ENCODE measurements at places on chromosomes 7 and 10. TPM values are rescaled to one million over a fixed set of nuclear protein-coding genes. Genes with fewer than 3 reads are reported as not detected.

DNA sequence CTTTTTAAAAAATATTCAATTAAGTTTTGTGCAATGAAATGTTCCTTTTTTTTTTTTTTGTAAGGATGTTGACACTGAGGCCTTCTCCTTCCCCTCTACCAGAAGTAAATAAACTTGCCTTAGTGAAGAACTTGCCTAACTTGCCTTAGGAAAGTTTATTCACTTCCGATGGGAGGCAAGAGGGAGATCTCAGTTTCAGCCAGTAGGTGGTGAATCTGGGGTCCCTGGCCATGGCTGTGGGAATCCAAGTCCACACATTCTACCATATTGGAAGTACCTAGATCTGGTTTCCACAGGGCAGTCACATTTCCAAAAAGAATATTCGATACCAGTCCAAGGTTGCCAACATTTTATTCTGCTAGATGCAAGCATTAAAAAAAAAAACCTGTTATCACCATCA is 270.9 kb downstream of the CCSER2 start:
- DNase-seq: no peak

STYXL1 gene
- total RNA-seq: 18.8 TPM

ADRA2A gene
- 0.07 TPM for total RNA-seq

MBLAC1 gene
- 2.8 TPM for total RNA-seq

DNA sequence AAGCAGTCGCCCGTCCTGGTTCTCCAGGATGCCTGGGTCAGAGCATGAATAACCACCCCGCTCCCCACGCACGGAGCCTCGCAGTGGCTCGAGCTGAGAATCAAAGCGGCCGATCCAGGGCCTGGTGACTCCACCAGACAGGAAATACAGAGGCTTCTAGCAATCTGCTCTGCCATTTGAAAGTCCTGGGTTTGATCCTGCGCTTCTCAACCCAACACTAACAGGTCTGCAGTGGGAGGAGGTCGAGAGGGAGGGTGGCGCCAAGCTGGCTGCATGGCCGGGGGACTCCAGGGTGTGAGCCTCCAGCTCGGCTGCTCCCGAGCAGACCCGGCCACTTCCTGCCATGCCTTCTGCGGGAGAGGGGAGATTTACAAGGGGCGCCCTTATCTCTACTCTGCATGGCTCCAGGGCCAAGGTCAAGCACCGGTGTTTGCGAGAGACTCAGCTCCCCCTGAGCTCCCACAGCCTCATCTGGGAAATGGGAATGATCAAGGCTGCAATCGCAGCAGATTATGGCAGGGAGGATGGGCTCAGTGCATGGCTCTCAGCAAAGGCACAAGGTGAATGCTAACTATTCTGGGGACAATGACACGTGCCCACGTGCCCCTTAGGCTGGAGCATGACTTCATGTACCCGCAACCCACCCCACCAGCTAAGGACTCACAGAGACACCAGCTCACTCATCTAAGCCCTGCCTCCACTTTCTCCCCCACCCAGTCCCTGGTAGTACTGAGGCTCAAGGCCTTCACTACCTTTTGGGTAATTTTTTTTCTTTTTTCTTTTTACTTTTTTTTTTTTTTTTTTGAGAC is 73.9 kb upstream of the TNRC18 start:
- DNase-seq: peak; percentile 18

RBM17 gene
- 147 TPM for total RNA-seq

CPED1 gene
- total RNA-seq: 1.3 TPM

SH2D4B gene
- 0.27 TPM for total RNA-seq

- no peak for DNase-seq
Measured at GRCh38 chr10:30986053-30986555, 45.6 kb downstream of the ZNF438 start.

GRCh38 chr10:88996927-88997326 is 6.3 kb downstream of the FAS start:
- no peak for DNase-seq

LRRD1 gene
- not detected for total RNA-seq

GRCh38 chr7:18189500-18190126 is 162.0 kb upstream of the PRPS1L1 start:
- DNase-seq: peak; percentile 28

DNA sequence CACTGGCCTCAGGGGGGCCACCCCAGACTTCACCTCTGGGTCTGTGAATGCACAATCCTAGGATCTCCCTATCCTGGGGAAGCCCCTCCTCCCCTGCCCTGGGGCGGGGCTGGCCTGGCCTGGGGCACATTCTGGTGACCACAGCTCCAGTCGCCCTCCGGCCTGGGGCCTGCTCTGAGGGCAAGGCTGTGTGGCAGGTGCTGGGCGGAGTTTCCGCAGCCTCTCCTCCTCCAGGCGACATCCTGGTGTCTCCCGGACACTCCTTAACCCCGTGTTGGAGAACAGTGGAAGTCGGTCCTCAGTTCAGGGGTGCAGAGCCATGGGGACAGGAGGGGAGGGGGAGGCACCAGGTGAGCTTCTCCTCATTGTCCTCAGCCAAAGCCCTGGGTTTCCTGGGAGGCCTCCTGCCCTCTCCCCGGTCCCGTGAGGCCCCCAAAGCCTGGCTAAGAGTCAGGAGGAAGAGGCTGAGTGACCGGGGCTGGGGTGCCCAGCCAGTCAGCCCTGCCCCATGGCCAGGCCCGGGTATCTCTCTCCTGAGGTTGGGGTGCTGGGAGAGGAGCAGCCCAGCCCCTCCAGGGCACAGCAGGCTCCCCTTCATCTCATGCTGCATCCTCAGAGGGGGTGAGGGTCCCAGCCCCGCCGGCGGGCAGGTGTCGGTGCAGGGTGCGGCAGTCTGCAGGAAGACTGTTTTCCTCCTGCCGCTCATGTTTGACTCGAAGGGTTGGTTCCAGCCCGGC is 22.6 kb downstream of the UNCX start:
- DNase-seq: no peak

DNA sequence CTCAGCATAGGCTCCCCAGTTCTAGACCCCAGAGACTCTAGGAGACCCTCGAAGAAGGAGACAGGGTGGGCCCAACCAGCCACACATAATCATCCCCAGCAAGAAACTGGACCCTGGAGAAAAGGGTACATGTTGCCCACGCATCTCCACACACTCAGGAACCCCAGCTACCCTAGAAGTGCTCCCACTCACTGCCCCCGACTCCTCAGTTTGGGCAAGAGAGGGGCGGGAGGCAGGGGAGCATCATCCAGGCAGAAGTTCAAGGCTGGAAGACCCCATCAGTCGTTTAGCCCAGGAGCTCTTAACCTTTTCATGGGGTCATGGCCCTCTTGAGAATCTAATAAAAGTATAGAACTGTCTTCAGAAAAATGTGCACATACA is 1.8 kb upstream of the ZNF467 start:
- no peak for DNase-seq

DNA sequence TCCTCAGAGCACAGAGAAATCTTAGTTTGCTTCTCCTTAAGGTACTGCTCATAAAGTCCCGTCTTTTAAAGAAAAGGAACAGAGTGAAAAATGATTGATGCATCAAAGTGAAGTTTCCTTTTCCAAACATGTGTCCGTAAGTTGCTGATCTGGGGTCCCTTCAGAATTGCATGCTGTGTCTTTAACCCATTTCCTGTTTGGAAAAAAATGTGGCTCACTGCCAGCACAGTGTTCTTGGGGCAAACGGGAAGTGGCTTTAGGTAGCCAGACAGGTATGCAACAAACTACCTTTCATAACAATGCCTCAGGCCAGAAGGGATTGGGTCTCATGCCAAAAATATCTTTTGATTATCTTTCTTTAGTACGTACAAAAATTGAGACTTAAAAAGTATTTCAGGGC is 50.9 kb downstream of the TFAM start:
- DNase-seq: peak; percentile 26

DNA sequence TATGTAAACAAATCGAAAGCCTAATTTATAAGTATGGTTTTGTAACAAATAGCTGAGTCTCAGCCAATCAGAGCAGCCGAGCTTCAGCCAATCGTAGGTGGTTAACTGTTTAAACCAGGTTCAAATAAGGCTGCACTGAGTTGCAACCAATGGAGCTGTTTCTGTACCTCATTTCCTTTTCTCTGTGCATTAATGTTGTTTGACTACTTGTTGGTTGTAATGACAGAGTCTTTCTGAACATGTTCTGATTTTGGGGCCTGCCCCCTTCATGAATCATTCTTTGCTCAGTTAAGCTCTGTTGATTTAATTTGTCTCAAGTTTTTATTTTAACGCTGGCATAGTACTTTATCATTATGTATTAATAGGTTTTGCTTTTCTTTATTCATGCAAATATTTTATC is 14.6 kb downstream of the OTUD1 start:
- no peak for DNase-seq

PRPS1L1 gene
- not detected for total RNA-seq

DNA sequence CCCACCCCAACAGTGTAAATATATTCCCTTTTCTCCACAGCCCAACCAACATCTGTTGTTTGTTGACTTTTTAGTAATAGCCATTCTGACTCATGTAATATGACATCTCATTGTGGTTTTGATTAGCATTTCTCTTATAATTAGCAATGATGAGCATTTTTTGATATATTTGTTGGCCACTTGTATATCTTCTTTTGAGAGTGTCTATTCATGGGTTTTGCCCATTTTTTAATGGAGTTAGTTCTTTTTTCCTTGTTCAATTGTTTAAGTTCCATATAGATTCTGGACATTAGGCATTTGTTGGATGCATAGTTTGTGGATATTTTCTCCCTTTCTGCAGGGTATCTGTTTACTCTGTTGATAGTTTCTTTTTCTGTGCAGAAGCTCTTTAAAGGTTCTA is 340.1 kb downstream of the NXPH1 start:
- DNase-seq: no peak

DNA sequence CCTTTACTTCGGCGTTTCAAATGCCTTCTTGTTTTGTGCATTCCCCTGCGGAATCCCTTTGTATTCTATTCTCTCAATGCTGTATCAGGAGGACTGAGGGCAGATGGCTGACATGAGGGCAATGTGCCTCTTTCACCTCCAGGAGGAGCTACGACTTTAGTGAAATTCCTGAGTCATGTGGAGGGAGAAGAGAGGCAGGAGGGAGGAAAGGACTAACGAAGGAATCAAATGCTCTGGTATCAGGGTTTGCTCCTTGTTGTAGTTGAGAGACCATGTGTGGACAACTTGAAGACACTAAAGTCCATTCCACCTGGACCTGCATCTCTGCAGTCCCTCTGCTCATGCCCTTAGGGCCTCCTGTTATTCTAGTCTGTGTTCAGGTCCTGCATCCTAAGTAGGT is 40.2 kb upstream of the PRSS58 start:
- no peak for DNase-seq

DNA sequence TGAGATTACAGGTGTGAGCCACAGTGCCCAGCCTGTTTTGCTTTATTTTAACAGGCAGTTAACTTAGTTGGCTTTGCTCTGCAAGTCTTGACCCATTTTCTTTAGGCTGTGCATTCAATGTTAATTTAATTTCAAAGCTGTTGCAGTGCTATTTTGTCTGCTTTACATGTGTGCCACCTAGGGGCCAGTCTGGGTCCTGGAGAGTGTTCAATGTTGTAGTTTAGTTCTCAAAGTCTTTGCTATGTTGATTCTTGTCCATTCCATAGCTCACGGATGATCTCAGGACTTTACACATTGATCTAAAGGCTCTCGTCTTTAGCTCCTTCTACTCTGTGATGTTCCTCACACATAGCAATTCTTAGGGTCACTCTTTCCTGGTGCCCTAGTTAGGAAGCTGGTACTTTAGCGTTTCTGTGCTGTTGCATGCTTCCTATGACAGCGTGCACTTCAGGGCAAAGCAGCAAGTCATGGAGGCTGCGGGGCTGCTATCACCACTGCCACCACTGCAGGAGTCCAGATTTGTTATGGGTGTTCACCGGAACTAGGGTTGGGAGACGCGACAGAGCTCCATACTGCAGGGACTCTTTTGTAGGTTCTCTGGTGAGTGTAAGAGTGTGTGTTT is 16.4 kb upstream of the ABCA13 start:
- peak; percentile 56 for DNase-seq

ZNF138 gene
- 11.4 TPM for total RNA-seq

TMEM139 gene
- not detected for total RNA-seq

- no peak for DNase-seq
Measured at GRCh38 chr7:2117646-2118045, 115.1 kb downstream of the MAD1L1 start.

- DNase-seq: no peak
Measured at GRCh38 chr7:134873253-134873652, 93.8 kb downstream of the CALD1 start.

GRCh38 chr10:133126431-133127290 is 33.4 kb upstream of the KNDC1 start:
- no peak for DNase-seq

GRCh38 chr7:94239661-94240234 is 154.9 kb upstream of the COL1A2 start:
- no peak for DNase-seq

HOXA4 gene
- 0.63 TPM for total RNA-seq

All from natural killer cell (primary cell).